HuH-7.5 (cell line): ENCODE measurements at places on chromosomes 3 and 15.

- DNase-seq: no peak
These were observed 8.5 kb upstream of the P2RY1 start for GRCh38 chr3:152826476-152826875.

GRCh38 chr3:125622381-125622791 is 27.1 kb upstream of the OSBPL11 start:
- no peak for DNase-seq

- DNase-seq: no peak
These were observed 16.6 kb upstream of the ADIPOQ start for GRCh38 chr3:186825872-186826409.

GRCh38 chr3:31377045-31377642 is 155.6 kb upstream of the STT3B start:
- no peak for DNase-seq

- no peak for DNase-seq
These were observed 47.7 kb upstream of the FMN1 start for GRCh38 chr15:33242165-33242564.

DNA sequence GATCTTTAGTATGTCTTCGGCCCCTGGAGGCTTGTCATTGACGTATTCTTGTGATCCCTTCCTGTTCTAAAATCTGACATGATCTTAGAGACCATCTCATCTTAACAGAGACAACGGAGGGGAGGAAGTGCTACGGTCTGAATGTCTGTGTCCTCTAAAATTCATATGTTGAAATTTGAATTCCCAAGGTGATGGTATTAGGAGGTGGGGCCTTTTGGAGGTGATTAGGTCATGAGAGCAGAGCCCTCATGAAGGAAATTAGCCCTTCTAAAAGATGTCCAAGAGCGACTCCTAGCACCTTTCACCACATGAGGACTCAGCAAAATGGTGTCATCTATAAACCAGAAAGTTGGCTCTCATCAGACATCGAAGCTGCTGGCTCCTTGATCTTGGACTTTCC is 233.2 kb upstream of the CMC1 start:
- no peak for DNase-seq

- no peak for DNase-seq
These were observed 5.2 kb downstream of the KCTD6 start for GRCh38 chr3:58497097-58497496.

GRCh38 chr3:3516384-3516783 is 282.8 kb upstream of the LRRN1 start:
- DNase-seq: no peak

DNA sequence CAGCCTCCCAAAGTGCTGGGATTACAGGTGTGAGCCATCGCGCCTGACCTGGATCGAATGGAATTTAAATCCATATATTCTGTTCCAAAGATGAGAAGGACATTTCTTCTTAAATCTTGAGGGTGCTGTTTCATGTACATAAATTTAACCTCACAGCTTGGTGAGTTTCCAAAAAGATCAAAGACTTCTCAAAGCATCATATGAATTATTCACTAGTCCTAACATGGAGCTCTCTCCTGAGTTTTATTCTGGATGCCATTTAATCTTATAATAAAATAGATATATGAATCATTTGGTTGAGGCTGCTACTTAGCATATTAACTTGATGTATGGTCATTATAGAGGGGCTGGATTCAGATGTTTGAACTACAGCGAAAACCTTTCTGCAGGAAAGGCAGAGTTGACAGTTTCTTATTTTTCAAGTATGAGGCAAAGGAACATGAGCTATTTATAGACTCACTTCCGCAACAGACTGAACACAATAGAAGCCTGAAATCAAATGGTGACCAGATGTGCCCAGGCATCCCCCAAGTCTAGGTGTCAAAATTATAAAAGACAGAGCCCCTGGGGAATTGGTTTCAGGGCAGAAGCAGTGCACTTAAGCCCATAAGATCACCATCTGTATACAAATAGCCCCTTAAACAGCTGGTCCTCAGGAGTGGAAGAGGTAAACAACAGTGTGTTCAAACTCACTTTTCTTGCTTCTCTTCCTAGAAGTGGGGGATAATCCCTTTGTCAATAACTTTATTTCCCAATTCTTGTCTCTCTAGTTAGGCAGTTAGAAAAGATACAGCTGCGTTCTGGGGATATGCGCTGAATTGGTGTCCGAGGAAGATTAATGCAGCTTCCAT is 29.7 kb downstream of the STARD9 start:
- no peak for DNase-seq

- DNase-seq: no peak
These were observed 34.5 kb downstream of the PRICKLE2 start for GRCh38 chr3:64190517-64191515.

GRCh38 chr15:101578443-101578894 is 73.7 kb downstream of the TM2D3 start:
- peak; percentile 80 for DNase-seq

- peak; percentile 75 for DNase-seq
These were observed 20.7 kb upstream of the FEM1B start for GRCh38 chr15:68256675-68257450.
